M059J (cell line): ENCODE measurements at places on chromosomes 3 and 15. TPM values are rescaled to one million over a fixed set of nuclear protein-coding genes. Genes with fewer than 3 reads are reported as not detected.

NUDT16 gene
- total RNA-seq = 7.3 and 12.3 TPM in 2 replicates

IQCF5 gene
- not detected in 2 replicates for total RNA-seq

ZNF501 gene
- total RNA-seq = 0.37 and 3.1 TPM in 2 replicates

VIPR1 gene
- 0.12 and 0.15 TPM in 2 replicates for total RNA-seq

IGF2BP2 gene
- total RNA-seq = 59.1 and 72.0 TPM in 2 replicates

DNA sequence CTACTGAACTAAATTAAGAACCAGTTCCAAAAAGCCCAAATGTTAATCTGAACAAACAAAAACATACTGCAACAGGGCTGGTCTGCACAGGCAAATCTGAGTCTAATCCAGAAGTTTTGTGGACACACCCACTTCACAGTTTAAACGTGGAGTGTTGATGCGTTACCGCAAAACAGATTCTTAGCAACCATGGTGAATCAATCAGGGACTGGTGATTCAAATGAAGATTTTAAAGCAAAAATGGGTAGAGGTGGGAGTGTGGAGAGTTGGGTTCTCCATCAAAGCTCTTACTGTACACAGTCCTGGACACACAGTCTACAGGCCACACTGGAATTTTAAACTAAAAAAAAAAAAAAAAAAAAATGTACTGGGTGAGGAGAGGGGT, 5.2 kb downstream of the ANXA2 start:
- peak; percentile 94 for DNase-seq

DNA sequence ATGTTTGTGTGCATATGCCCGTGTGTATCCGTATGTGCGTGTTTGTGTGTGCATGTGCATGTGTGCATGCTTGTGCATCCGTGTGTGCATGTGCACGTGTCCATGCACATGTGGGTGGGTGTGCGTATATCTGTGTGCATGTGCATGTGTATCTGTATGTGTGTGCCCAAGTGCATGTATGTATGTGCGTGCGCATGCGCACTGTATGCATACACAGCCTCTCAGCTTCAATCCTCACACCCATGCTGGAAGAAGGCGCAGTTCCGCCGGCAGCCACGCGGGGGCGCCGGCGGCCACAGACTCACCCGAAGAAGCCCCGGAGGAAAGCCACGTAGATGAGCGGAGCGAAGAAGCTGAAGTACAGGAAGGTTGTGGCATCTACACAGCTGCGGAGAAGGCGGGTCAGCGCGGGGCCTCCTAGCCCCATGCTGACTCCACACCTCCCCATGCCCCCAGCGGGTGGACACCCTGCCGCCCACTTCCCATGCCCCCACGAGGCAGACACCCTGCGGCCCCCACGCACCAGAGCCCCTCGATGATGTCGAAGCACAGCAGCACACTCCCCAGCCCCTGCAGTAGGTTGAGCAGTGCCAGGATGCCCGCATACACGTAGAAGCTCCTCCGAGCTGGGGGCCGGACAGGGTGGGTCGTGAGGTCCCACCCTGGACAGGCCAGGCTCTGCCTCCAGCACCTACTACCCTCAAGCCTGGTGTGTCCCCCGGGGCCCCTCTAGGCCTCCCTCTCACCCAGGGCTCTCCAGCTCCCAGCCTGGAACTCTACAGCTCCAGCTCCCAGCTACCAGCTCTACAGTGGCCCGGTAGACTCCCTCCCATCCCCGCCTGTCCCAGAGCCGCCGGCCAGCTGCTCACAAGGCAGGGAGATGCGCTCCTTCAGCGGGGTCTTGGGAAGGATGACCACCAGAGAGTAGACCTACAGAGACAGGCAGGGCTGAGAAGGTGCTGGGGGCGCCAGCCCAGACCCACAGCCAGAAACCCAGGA, 15.4 kb downstream of the TPRA1 start:
- DNase-seq = peak; percentile 88

- no peak for DNase-seq
These were observed 23.1 kb upstream of the GABPB1 start for GRCh38 chr15:50377867-50378751.

- peak; percentile 52 for DNase-seq
These were observed 269.3 kb downstream of the ARPP21 start for GRCh38 chr3:35908366-35909232.

DNA sequence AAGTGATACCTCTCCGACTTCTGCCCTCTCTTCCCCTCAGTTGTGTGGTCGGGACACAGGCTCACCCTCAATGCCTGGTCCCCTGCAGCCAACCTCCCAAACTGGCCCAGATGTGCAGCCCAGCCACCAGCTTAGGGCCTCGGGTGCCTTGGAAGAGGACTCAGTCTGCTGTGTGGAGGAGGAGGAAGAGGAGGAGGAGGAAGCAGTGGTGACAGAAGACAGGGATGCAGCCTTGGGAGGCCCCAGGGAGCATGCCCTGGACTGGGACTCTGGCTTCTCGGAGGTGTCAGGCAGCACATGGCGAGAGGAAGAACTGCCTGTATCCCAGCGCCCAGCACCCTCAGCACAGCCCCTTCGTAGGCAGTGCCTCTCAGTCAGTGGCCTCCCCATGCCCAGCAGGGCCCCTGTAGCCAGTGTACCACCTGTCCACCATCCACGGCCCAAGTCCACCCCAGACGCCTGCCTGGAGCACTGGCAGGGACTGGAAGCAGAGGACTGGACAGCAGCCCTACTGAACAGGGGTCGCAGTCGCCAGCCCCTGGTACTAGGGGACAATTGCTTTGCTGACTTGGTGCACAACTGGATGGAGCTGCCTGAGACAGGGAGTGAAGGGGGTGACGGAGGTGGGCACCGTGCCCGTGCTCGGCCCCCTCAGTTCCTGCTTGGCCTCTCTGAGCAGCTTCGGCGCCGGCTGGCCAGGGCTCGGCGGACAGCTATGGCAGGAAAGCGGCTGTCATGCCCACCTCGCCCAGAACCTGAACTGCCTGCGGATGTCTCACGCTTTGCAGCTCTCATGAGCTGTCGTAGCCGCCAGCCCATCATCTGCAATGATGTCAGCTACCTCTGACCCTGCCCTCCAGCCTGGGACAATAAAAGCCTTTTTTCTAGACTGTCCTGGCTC, 1.3 kb downstream of the INKA1 start:
- no peak for DNase-seq

DNA sequence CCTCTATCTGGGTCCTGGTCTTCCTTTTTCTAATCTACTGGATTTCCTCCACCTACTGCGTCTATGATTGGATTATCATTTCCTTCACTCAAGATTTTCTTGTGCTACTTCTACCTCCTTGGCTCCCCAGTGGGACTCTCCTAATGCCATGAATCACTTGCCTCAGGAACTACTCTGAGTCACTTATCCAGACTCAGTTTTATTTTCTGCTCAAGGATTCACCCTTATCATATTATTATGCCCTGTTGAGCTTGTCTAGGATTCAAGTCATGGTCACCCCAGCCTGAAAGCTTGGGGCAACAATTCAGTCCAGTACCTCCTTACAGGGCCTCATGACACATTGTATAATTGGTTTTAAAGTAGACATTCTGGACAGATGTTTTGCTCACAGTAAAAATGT, 968.1 kb downstream of the ROBO1 start:
- peak; percentile 17 for DNase-seq

- no peak for DNase-seq
These were observed 5.4 kb downstream of the NDUFB4 start for GRCh38 chr3:120601554-120601953.
